ENCODE measurements at places on chromosomes 16 and 17.

DNA sequence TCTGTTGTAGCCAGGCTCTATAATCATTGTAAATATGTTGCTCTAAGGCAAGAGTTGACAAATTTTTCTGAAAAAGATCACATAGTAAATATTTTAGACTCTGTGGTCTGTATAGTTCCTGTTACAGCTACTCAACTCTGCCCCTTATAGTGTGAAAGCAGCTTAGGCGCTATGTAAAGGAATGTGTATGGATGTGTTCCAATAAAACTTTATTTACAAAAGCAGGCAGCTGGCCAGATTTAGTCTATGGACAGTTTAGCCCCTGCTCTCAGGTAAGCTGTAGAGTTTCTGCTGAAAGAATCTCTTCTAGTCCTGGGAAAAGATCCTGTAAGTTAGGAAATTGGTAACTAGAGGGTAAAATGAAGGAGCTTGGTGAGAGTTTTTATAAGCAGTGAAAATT, 133.1 kb downstream of the SALL1 start:
- DNase-seq, result no peak

DNA sequence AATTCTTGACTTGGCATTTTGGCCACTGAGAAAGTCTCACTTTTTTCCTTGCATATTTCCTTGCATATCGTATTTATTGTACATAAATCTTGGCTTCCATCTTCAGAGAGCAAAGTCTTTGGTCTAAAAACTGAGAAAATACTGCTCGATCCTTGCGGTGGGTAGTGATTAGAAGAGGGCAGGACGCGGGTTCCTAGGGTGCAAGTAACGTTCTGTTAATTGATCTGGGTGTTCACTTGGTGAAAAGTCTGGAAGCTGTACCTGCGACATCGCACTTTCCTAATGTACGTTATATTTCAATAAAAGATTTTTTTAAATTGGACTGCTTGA, 758 bp upstream of the UBALD2 start:
- no peak for DNase-seq

GRCh38 chr17:69173118-69173517, 31.4 kb upstream of the ABCA6 start:
- no peak for DNase-seq

GRCh38 chr17:77174928-77175661, 34.3 kb downstream of the SEC14L1 start:
- DNase-seq, result no peak

GRCh38 chr17:30915833-30916611, 5.7 kb upstream of the ADAP2 start:
- DNase-seq, result no peak

DNA sequence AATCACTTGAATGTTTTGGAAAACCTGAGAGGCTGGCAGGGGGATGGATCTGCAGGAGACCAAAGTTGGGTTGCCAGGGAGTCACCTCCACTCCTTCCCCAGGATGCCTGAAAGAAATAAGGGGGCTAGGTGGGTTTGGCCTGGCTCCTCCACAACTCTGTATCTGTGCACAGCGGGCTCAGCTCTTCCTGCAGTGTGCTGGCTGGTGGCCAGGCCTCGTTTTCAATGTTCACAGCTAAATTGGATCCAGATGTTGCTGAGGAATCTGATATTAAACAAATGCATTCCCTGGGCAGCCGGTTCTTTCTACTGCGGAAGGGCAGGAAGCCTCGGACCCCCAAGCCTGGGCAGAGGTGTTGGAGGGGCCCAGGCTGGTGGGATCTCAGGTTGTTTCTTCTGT, 106.2 kb downstream of the N4BP1 start:
- peak; percentile 60 for DNase-seq

GRCh38 chr16:31421587-31421986, 6.6 kb downstream of the COX6A2 start:
- no peak for DNase-seq

DNA sequence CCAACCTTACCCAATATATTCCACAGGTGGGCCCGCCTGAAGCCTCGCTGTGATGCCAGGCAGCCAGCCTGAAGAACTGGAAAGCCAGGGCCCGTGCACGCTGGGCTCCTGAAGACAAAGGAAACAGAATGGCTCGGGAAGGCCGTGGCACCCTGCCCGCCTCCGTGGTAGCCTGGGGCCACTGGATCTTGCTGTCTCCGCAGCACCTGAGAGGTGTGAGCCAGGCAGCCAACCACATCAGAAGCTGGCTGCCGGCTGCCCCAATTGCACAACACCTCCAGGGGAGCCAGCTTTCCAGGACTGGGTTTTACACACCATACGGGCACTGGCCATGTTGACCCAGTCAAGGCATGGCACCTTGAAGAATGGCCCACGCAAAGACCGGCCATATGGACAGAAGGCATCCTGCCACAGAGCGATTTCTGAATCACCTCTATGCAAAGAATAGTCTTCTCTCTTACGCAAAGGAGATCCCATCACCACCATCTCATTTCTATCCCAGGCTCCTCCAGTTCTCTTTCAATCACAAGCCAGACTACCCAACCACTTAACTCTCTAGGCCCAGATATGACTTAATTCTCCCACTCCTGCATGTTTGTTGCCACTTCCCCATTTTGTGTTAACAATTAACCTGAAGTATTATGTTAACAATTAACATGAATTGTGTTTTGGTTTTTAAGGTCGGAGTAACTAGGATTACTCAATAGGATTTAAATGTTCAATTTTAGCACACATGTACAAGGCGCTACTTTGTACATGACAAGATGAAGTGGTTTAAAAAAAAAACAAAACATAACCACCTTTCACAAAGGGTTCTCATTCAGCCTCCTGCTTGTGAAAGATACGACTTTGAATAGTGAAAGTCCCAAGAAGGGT, 32.1 kb downstream of the ZFHX3 start:
- DNase-seq, result no peak

GRCh38 chr16:70694088-70694867, 8.4 kb upstream of the MTSS2 start:
- no peak for DNase-seq

GRCh38 chr17:43517615-43518386, 28.3 kb downstream of the ETV4 start:
- DNase-seq, result no peak

DNA sequence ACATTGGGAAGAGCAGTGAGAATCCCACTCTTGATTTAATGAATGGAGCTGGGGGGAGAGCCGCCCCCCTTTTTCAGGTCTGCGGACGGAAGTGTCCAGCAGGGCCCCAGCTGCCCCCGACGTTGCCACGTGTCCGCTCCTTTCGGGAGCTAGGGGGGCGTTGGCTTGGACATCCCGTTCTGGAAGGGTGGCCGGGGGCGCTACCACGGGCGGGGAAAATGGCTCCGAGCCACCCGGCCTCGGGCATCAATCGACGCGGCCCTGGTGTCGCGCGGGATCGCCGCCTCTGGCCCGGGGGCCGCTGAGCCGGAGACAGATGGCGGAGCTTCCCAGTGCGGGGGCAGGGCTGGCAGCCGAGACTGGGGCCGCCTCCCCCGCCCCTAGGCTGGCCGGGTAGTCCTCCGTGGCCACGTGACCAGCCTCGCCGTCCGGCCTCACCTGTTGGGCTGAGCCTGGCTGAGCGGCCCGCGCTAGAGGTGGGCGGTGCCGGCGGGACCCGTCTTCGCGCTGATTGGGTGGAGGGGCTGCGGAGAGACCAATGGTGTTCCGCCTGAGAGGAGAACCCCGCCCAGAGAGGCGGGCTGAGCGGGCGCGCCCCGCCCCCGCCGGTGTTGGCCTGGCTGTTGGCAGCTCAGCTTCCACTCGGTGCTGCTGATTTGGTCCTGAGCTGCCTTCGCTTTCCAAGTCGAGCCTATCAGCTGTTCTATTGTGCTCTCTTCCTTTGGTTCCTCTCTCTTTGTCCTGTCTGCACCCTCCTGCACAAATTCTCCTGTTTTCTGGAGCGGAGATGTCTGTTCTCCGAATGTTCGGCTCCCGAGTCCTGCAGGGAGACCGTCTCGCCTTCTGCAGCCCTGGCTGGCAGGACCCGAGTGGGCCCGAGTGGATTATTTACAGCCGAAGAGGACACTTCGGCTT, 8.3 kb downstream of the HS3ST3B1 start:
- DNase-seq, result peak; percentile 90

DNA sequence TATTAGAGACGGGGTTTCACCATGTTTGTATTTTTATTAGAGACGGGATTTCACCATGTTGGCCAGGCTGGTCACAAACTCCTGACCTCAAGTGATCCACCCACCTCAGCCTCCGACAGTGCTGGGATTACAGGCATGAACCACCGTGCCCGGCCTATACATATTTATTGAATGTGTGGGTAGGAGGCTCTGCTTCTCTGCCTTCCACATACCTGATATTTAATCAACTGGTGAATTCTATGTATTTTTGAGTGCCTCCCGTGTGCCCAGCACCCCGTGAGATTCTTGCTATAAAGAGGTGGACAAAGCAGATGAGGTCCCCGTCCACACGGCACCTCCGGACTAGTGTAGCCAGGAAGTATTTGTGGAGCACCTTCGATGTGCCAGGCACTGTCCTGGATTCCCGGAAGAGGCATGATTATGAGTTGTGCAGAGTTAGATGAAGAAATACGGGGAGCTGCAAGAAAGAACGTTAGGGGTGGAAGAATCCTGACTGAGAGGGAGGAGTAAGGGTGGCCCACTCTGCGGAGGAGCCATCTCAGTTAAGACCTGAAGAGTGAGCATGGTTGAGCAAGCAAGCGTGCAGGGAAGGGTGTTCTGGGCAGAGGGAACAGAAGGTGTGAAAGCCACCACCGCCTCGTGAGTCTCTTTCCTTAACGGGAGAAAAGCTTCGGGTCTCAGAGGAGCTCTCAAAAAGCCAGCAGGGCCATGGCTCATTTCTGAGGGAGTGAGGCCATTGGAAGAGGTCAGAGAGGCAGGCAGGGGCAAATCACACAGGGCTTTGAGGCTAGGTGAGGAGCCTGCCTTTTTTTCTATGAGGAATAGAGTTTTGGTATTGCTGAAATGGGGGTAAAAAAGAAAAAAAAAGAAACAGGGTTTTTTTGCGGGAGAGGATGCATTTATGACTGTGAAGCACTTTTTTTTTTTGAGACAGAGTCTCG, 21.2 kb downstream of the CRISPLD2 start:
- DNase-seq, result no peak

DNA sequence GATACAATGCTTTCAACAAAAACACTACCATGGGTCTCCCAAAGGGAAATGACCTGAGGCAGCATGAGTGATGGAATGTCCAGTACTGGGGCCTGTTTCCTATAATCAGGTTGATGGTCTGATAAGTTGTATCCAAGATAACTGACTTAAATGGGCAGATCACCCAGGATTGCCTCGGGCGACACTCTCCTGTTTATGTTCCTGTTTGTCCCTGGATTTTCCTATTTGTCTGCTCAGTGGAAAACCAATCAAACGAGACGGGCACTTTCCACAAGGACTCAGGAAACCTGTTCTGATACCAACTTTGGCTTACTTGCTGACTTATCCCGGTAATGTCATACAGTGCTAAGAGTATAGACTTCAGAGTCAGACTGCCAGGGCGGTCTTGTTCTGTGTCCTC, 27.4 kb downstream of the USP43 start:
- DNase-seq, result no peak

DNA sequence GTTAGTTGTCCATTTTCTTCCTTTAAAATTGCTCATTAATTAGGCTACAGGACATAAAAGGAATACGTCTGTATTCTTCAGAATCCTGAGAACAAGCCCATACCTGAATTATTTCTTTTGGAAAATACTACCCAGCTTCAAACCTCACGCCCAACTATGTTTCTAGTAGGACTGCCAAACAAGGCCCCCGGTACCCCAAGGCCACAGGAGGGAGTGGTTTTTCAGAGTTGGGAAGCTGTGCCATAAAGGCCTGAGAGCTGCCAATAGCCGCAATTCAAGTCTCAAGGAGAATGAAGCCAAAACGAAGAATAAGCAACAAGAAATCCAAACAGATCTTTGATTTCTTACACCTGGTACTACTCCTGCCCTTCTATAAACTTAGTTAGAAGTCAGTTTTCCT, 48.3 kb downstream of the UBE2G1 start:
- DNase-seq, result no peak
